A673 (cell line): ENCODE measurements at places on chromosomes 7 and 10.
A peak's percentile ranks its signal among the peaks of the same experiment; 100 is the strongest.

DNA sequence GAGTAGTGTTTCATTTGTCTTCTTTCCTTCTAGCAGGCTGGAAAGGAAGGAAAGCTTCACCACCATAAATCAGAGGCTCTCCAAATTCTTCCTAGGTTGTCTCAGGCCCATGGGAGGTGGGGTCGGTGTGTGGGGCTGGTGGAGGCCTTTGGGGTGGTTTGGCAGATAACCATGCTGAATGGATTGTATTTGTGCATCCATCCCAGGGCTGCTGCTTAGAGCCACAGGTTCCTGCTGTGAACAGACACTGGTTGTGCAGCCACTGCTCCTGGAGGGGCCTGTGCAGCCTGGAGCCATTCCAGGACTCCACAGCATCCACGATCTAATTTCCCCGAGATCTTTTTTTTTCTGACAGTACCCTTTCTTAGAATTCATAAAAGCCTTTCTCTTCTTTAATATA is 741.8 kb downstream of the SUGCT start:
- no peak for DNase-seq

GRCh38 chr10:79293841-79294581 is 53.3 kb upstream of the PPIF start:
- no peak for DNase-seq

DNA sequence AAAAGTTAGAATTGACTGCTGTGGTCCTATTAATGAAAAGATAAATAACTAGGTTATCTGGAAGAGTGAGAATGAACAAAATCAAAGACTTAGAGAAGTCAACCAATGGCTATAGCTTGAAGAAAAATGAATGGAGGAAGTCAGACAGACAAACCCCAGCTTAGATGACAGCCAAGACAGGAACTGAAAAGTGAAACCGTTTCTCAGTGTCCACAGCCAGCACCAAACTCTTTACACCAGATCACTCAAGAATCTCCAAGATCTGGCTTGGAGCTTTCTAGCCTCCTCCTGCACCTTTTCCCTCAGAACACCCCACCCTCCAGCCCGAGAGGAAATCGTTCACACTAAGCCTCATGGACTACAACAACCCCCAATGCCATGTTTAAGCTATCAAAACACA is 167.0 kb downstream of the SFMBT2 start:
- no peak for DNase-seq

DNA sequence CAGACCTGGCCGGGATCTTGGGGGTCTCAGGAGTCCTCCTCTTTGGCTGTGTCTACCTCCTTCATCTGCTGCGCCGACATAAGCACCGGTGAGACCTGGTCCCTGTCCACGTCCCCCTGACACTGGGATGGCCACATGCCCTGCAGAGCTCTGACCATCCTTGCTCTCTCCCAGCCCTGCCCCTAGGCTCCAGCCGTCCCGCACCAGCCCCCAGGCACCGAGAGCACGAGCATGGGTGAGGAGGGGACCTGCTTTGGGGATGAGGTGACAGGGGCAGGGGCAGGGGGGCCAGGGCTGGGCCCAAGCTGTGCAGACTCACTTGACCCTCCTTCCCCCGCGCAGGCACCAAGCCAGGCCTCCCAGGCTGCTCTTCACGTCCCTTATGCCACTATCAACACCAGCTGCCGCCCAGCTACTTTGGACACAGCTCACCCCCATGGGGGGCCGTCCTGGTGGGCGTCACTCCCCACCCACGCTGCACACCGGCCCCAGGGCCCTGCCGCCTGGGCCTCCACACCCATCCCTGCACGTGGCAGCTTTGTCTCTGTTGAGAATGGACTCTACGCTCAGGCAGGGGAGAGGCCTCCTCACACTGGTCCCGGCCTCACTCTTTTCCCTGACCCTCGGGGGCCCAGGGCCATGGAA is 959 bp downstream of the PVRIG start:
- DNase-seq, result no peak

DNA sequence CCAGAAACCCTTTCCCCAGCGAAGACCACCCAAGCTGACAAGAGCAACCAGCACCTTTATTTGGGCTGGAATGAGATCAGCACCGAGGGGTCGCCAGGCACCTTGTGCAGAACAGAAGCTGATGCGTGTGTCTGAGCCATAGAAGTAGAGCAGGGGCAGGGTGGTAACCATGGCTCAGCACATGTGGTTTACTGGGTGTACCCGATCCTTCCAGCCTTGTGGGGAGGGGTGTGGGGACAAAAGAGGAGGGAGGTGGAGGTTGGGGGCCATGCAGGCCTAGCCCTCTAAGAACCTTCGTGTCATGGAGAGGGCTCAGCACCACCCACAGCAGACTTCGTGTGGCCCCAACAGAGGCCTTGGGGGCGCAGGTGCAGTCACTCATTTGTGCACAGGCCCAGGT is 84.0 kb upstream of the GTF2I start:
- DNase-seq, result no peak

DNA sequence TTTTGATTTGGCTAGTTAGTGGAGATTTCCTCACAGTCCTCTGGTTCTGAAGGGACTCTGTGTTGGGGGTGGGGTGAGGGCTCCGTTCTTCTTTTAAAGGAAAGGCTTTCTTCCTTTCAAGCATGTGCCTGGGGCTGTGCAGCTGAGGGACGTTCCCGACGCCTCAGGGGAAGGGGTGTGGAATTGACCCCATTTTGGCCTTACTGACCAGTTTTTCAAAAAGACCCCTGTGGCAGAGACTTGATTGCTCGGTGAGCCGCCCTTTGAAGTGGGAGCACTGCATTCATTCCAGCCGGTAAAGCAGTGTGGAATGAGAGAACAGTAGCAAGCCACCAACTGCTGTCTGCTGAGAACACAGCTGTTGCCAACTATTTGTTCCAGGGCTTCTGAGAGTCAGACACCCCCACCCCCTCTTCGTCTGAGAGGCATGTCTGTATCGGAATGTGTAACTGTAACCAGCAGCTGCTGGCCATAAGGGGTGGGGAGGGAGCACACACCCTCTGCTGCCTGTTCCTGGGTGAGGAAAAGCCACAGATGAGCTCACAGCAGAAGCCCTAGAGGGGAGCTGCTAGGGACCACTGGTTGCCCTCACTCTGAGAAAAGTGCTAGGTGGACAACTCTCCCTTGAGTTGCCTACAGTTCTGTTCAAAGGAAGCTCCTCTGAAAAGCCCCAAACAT is 33.2 kb downstream of the WBP1L start:
- peak; percentile 86 for DNase-seq

DNA sequence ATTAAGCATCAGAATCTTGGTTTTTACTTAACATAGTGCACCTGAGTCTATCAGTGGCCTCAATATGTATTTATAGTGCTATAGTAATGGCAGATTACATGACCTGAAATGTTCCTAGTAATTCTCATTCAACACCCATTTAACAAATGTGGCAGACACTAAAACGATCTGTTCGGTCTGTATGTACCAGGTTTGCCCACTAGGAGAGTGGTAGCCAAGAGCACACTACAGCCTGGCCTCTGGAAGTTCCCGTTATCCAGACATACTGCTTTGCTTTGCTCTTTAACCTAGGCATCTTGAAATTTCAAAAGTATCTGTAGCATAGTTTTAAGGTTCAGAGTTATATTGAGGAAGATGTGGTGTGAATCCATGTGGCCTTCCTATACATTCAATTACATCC is 395.7 kb upstream of the NRG3 start:
- DNase-seq, result no peak

DNA sequence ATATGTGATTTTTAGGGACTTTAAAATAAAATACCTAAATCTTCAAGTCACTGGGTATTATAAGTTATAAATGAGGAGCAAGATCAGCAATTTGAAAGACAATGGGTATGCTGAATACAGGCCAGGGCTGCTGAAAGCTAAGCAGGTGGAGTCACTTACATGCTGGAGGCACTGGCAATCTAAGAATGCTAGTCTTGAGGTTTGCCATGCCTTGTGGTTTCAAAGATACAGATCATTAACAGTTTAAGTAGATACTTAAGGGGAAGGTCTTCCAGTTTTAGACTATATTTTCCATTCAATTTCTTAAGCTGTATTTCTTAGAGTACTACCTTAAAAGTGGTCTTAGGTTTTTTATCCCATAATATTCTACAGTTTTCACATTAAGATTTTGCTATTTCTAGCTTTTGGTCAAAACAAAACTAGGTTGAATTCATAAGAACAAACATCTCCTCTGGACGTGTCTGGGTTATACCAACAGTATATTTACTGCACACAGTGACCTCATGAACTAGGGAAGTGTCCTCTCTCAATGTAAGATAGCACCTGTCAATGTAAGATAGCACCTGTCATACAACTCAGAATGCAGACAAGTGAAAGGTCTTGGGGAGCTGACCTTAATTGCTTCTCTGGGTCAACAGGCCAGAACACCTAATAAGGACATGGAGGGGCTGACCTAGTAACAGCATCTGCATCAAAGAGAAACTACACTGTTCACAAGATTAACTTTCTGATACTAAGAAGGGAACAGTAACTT is 2.0 kb downstream of the SRI start:
- no peak for DNase-seq

GRCh38 chr10:104300002-104300735 is 31.2 kb downstream of the GSTO2 start:
- DNase-seq, result no peak

- no peak for DNase-seq
These were observed 37.4 kb downstream of the HSPA12A start for GRCh38 chr10:116704926-116705325.

DNA sequence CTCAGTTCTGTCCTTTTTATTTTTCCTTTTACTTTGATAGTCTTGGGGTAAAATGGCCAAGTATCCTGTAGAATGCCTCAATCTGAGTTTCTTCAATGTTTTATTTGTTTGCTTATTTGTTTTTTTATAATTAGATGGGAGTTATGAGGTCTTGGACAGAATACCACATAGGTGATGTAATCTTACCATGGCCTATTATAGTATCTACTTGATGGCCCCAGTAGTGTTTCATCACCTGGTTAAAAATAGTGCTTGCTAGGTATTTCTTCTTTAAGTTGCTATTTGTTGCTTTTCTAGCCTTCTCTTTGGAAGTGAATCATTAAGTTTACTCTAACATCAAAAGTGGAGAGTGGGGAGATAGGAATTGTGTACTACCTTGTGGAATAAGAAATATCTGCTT is 1020.0 kb upstream of the KCND2 start:
- no peak for DNase-seq

DNA sequence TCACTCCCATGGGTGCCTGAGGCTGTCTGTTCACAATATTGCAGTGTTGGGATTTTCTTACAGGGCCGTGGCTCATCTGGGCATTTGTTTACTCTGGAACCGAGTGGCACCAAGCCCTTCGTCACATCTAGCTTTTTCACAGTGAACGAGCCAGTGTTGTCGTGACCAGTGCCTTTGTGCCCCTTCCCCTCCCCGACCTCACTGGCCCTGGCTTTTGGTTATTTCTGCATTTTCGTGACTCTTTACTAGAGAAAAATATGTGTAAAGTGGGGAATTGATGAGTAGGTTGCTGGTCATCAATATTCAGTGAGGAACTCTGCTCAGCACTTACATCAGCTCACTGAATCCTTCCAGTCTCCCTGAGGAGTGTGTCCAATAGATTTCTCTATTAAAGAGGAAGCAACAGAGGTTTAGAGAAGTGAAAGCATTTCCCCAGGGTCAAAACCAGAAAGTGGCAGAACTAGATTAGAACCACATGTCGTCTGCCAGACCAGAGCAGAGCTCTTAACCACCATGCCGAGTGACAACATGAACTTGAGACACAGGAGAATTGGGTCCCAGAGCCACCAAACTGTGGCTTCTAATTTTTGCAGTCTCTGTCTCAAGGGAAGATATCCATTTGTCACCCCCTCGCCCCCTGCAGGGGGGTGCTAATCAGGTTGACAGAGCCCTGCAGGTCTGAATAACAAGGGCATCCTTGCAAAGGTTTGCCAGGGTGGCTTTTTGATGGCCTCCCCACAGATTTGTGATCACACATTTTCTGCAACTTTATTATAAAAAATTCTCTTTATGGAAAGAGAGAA is 125.3 kb downstream of the CHN2 start:
- peak; percentile 87 for DNase-seq
